ENCODE measurements at places on chromosomes 6 and 20. TPM values are rescaled to one million over a fixed set of nuclear protein-coding genes. Genes with fewer than 3 reads are reported as not detected.

GRCh38 chr6:33927112-33927511 lies 123.3 kb upstream of the MLN start:
- no peak overlapping the region for H3K4me3 ChIP-seq
- H3K27ac ChIP-seq = peak overlapping the region; percentile 20
- peaks cover 9% of the 10 kb centered on the region for H3K4me1 ChIP-seq
- H3K36me3 ChIP-seq = no peaks in the 10 kb centered on the region

DNA sequence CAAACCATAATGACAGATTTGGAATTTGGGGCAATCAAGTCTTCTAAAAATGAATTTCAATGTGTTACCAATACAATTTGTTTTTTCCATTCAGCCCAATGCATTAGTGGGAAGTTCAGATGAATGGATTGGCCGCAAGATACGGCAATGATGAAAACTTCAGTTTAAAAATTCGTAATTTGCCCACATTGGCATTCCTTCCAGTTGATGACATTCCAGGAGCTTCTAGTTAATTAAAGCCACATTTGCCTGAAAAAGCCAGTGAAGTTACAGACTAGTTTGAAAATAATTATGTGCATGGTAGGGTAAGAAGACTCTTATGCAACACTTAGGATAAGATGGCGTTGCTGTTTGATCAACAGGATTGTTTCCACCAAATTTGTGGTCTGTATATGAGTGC lies 46.2 kb downstream of the NHLRC1 start:
- no peaks in the 10 kb centered on the region for H3K36me3 ChIP-seq
- DNase-seq = peak; percentile 62
- H3K4me3 ChIP-seq = no peak overlapping the region
- no peak overlapping the region for H3K27ac ChIP-seq

GRCh38 chr20:47295921-47296426 lies 60.5 kb downstream of the ZMYND8 start:
- DNase-seq = no peak
- peaks cover 44% of the 10 kb centered on the region for H3K36me3 ChIP-seq
- H3K27ac ChIP-seq = no peak overlapping the region
- peaks cover 8% of the 10 kb centered on the region for H3K4me1 ChIP-seq
- no peaks in the 10 kb centered on the region for H3K27me3 ChIP-seq
- no peak overlapping the region for H3K4me3 ChIP-seq

DNA sequence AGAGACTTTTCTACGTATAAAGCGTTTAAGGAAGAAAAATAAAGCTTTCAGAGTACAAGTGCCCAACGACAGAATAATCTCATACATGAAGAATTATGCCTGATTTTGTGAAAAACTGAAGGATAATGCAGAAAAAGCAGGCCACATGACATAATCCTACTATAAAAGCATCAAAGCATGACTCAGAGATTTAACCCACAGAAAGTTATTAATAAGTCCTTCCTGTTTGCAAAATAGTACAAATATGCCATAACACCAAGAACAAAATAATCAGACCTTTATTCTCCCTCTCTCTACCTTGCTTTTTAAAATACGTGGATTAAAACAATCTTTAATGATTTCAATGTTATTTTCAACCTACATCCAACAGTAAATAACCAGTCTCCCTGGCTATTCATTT lies 118.6 kb upstream of the BCLAF1 start:
- H3K36me3 ChIP-seq = no peaks in the 10 kb centered on the region
- H3K4me3 ChIP-seq = peak overlapping the region; percentile 10
- DNase-seq = peak; percentile 75
- no peaks in the 10 kb centered on the region for H3K27me3 ChIP-seq

GRCh38 chr6:169831450-169832246 lies 80.2 kb downstream of the ERMARD start:
- H3K4me1 ChIP-seq = no peaks in the 10 kb centered on the region
- H3K27me3 ChIP-seq = peaks cover 24% of the 10 kb centered on the region
- H3K27ac ChIP-seq = no peak overlapping the region

GRCh38 chr20:31594002-31594557 lies 11.0 kb upstream of the ID1 start:
- H3K36me3 ChIP-seq = no peaks in the 10 kb centered on the region
- no peaks in the 10 kb centered on the region for H3K27me3 ChIP-seq
- DNase-seq = no peak
- peaks cover 38% of the 10 kb centered on the region for H3K4me1 ChIP-seq
- H3K27ac ChIP-seq = peak overlapping the region; percentile 96

DNA sequence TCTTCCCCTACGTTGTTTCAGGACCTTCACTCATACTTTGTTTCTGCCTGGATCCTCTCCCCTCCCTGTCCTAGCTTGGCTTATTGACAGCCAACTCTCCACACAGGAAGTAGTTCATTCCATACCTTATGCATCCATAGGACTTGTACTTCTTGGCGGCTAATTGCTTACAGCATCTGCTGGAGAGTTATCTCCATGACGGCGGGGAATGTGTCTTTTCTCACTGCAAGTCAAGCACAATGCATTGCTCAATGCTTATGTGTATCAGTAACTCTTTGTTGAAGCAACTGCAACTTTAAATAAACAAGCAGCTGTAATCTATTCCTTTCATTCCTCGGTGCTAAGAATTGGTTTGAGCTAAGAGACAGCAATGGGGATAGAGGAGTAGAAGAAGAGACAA lies 551.3 kb upstream of the EPHA7 start:
- no peak for DNase-seq
- H3K36me3 ChIP-seq = no peaks in the 10 kb centered on the region
- no peak overlapping the region for H3K4me3 ChIP-seq
- H3K27me3 ChIP-seq = no peaks in the 10 kb centered on the region
- H3K4me1 ChIP-seq = no peaks in the 10 kb centered on the region
- H3K27ac ChIP-seq = no peak overlapping the region

DNA sequence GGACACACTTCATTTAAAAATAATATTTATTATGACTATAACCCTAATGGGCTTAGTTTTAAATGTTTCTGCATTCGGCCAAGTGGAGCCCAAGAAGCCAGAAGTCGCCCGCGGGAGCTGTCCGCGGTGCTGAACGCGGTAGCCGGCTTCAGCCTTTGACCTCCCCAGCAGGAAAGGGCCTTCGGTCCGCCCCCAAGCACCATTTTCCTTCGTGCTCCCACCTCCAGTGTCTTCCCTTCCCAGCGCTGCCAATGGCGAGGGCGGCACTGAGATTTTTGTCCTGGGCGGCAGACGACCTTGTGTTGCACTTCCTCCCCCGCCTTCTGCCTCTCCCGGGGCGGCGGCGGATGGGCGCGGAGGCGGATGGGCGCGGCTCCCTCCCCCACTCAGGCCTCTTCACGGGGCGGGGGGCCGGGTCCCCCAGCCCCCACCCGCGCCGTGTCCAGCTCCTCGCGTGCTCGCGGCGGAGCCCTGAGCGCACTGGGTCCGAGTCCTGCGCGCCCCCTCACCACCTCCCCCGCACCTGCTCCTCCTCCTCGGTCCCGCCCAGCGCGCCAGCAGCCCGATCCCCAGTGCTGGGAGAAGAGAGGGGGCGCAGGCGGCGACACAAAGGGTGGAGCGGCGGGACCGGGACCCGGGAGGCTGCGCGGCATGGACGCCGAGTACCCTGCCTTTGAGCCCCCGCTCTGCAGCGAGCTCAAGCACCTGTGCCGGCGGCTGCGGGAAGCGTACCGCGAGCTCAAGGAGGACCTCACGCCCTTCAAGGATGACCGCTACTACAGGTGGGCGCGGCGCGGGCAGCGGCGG lies 23.6 kb upstream of the TMEM181 start:
- peaks cover 18% of the 10 kb centered on the region for H3K27me3 ChIP-seq
- DNase-seq = peak; percentile 65
- peak overlapping the region; percentile 64 for H3K4me3 ChIP-seq
- no peaks in the 10 kb centered on the region for H3K4me1 ChIP-seq
- H3K27ac ChIP-seq = no peak overlapping the region

The ADAM33 gene
- total RNA-seq = 53.1 TPM

The UBD gene
- not detected for total RNA-seq

The MROH8 gene
- 4.2 TPM for total RNA-seq

The SAMD3 gene
- total RNA-seq = 0.32 TPM

Measured in GM23248 (cell line).